PC-9 (cell line): ENCODE measurements at places on chromosomes 4 and X.

- no peak for DNase-seq
Observed at GRCh38 chr4:15778289-15779241, at the start of gene CD38. Gene CD38 (plus strand): TSS chr4:15778328. CDS start chr4:15778415, 87 bp downstream.

DNA sequence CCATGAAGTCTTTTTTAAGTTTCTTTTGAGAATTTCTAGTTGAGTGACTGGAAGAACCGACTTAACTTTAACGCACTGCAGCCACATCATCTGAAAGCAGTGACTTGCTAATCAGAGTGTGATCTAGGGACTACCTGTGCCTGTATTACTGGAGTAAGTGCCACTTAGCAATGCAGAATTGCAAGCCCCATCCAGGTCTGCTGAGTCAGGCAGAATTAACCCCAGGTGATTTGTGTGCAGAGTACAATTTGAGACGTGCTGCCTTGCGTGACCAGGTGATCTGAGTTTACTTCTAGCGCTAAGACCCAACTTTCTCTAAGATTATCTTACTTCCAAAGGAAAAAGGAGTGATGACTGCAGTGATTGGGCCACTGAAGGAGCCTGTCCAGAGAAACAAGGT lies 85.3 kb downstream of the CLCN4 start:
- no peak for DNase-seq

GRCh38 chr4:52588771-52589591 lies 70.1 kb downstream of the USP46 start:
- DNase-seq = no peak

DNA sequence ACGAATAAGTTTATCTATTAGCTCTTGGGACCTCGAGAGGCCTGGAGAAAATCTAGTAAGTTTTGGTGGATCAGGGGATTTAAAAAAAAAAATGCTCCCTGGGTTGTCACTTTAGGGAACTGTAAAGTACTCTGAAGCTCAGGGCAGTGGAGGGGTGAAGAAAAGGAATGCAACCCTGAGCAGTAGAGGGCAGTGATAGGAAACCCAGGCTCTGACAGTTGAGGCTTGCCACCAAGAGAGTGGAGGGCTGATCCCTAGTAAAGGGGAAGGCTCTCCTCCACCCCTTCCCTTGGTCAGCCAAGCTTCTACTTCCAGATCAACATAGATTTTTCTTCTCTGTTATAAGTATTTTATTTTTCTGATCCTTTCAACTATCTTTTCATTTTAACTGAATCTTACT lies 73.1 kb downstream of the FBXO8 start:
- no peak for DNase-seq

DNA sequence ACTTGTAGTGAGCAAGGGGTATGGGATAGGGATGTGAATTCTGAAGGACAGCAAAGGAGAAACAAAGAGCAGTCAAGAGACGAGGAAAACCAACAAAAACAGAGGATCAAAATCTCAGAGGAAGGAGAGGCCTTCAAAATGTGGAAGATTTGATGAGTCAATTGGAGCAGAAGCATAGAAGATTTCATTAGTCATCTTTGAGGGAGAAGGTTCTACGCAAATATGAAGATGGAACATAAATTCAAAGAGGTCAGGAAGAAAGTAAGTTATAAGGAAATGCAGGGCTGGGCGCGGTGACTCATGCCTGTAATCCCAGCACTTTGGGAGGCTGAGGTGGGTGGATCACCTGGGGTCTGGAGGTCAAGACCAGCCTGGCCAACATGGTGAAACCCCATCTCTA lies 35.4 kb downstream of the MID2 start:
- peak; percentile 1 for DNase-seq

DNA sequence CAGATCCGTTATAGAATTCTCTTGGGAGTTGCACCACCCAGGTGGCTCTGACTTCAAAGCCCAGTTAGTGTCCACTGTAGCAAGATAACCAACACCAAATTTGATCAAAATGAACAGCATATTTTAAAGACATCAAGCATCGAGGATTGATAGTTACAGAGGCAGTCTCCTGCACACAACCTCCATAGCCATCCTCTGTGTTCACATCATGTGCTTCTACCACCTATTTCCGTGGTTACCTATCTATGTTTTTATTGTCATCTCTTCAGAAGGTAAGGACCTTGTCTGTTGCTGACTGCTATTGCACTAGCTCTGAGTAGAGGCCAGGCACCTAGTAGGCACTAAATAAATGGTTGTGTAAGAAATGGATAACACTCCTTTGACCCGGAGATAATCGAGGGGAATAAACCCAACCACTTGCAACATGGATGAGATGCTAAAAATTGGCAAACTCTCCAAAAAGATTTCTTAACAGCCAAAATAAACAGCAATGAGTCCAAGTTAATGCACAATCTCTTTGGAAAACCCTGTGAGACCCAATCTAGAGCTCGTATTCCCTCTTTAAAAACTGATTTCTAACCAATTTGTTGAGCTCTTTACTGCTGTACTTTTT lies 14.7 kb upstream of the C1QTNF7 start:
- no peak for DNase-seq

- peak; percentile 36 for DNase-seq
Observed at GRCh38 chrX:16869393-16870094, 618 bp downstream of the RBBP7 start.
